ENCODE measurements at places on chromosomes 11 and 22.

DNA sequence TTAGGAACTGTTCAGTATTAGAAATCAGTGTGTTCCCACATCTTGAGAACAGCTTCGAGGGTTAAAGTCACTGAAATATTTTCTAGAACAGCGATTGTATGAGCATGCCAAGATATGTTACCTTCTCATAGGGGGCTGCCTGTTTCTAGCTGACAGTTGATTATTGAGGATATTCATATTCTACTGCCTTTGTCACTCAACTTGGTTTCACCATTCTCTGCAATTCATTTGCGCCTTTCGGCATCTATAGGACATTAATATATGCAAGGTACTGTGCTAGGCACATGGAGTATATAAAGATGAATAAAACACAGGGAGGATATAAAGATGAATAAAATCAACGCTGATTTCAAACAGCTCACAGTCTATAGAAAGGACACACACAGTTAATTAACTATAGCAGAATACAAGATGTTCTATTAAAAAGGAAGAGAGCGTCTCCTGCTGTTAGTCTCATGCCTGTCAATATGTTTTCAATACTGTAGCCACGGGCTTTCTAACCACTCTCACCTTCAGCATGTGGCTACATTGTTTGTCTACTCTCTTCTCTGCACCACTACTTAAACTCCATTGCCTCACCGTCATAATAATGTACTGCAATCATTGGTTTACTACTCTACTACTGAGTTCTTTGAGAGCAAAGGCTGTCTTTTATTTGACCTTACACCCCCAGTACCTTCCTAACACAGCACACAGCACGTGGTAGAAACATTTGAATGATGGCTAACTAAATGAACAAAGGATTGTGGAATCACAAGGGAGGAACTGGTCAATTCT lies 81.9 kb downstream of the RAB30 start:
- no peak for DNase-seq

GRCh38 chr11:14300661-14301304 lies 58.2 kb downstream of the RRAS2 start:
- DNase-seq = peak; percentile 72

DNA sequence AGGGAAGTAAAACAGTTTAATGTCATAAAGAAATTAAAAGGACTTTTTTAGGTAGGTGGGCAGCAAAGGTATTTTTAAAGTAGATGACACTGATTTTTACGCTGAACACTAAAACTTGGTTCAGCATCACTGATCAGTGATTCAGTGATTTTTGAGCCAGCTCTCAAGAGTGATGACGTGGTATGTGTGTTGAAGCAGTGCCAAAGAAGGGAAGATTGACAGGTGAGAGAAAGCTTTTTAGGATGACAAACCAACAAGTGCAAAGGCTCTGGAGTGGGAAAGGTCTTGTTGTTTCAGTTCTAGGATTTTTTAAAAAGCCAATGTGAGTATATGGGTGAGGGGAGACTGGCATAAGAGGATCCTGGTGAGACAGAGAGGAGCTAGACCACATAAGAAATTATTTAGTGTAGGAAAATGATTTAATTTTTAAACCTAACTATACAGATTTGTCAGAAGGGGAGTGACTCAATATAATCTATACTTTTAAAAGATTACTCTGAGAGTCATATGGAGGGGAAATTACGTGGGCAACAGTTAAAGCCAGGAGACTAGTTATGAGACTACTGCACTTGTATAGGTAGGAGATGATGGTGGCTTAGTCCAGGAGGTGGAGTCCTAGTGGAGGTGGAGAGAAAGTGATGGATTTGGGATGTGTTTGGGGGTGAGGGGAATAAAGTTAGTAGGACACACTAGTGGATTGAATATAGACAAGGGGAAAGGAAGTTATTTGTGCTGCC lies 17.6 kb upstream of the CALCB start:
- DNase-seq = no peak

DNA sequence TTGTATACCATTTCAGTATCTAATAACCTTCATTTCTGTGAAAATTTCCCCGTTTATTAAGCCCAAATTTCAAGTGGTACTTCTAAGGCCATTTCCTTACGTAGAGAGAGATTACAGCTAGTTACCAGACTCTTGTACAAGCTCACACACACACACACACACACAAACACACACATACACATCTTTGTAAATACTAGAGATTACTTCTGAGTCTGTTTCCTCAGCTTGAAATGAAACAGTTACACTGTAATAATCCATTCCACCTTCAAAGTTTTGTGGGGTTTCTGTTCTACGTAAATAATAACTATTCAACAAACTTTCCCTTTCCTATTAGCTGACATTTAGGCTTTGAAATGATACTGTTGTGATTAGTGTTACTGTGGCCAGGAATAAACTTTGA lies 6.2 kb downstream of the POGLUT3 start:
- DNase-seq = no peak

DNA sequence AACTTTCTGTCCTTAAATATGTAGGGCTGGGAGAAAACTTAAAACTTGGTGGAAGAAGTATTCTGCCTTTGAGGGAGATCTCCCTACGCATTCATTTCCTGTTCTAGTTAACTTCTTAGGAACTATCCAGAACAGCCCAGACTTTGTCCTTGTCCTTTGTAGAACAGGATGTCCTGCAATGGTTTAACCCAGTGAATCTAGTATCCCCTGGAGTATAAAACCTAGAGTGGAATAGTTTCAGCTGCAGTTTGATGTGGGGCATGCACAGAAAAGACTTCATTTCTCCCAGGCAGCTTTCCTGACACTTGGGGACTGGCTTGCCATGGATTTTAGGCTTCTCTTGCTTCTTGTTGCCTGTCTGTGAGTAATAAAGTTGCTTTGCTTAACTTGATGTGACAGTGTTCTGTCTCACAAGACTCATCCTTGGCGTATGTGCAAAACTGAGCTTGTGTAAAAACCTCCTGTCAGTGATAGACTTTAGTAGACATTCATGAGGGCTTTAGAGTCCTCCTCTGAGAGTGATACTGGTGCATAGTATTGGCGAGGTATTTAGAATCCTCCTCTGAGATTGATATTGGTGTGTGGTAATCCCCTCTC lies 28.2 kb downstream of the ARHGAP42 start:
- DNase-seq = no peak

GRCh38 chr11:134581966-134582769 lies 170.1 kb upstream of the B3GAT1 start:
- DNase-seq = no peak

GRCh38 chr11:115169251-115169650 lies 335.0 kb downstream of the CADM1 start:
- no peak for DNase-seq

GRCh38 chr11:129888451-129888850 lies 6.9 kb downstream of the NFRKB start:
- no peak for DNase-seq

DNA sequence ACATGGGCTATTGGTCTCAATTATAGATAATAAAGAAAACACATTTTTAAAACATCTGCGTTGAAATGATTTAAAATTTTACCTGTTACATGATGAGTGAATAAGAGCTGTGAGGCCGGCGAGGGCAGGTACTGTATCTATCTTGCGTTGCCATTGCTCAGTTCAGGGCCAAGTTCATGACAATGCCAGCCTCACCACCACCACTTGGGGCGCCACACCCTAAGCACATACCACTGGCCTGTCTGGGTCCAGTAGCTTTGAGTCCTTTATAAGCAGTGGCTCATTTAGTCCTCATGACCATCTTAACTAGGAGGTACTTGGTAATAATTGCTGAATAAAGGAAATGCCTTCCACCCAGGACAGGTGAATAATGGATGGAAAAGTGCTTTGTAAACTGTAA lies 14.5 kb upstream of the MB start:
- no peak for DNase-seq

- DNase-seq = no peak
Measured at GRCh38 chr11:75715688-75716087, 1.9 kb upstream of the MOGAT2 start.

GRCh38 chr22:45172881-45173585 lies 9.3 kb downstream of the NUP50 start:
- no peak for DNase-seq

- no peak for DNase-seq
Measured at GRCh38 chr22:24102366-24103200, 78.7 kb upstream of the SUSD2 start.

GRCh38 chr22:48890693-48891554 lies 936.7 kb downstream of the BRD1 start:
- DNase-seq = no peak

GRCh38 chr22:36760786-36761185 lies 15.1 kb downstream of the IFT27 start:
- DNase-seq = no peak

- peak; percentile 48 for DNase-seq
Measured at GRCh38 chr11:91231226-91231625, 993.4 kb upstream of the FAT3 start.

- DNase-seq = no peak
Measured at GRCh38 chr11:74677131-74677530, 54.1 kb downstream of the CHRDL2 start.

DNA sequence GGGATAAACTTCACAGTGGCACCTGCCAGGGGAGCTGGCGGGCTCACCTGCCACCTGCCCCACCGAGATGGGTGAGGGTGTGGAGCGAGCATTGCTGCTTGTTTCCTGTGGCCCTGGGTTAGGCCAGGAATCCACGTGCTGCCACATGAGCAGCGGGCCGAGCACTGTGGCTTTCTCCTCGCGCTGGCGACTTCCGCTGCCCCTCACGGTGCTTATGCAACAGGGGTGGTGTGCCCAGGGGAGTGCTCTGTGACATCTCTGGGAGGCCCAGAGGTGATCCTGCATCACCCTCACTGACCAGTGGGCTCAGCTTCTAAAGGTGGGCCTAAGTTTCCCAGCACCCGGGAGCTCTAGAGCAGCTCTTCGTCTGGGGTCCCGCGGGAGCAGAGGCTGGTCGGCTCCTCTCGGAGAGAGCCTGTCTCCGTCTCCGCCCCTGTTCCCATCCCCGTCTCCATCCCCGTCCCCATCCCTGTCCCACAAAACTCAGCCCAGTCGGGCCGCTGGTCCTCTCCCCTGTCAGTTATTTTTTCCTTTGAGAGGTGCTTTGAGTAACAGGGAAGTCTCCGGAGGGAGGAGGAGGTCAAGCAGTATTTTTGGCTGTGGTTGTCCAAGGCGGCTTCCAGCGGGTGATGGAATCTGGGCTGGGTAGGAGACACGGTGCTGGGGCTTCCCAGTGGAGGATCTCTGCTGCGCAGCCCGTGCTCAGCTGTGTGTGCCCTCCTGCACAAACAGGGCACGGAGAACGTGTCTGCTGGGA lies 42.5 kb downstream of the AP2A2 start:
- no peak for DNase-seq

DNA sequence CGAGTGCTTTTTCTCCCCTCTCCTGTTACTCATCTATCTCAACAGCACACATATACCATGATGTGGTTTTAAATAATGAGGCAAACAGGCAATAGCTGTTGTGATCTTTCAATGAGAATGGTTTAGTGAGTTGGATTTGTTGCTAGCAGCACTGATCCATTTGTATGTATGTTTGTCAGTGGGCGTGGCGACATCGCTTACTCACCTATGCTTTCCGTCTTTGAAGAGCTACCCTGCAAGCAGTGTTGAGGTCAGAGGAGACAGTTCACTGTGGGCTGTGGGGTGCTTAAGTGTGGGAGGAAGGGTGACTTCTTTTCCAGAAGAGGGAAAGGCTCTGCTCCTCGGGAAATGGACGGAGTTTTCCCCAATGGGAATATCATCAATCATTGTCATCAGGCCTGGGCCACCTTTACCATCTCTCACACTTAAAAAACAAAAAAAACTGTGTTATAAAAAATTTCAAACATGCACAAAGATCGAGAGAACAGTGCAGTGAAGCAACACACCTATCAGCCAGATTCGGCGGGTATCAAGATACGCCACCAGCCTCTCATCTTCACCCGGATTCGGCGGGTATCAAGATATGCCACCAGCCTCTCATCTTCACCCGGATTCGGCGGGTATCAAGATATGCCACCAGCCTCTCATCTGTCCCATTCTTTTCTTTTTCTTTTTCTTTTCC lies 83.8 kb downstream of the TBC1D22A start:
- DNase-seq = peak; percentile 38

DNA sequence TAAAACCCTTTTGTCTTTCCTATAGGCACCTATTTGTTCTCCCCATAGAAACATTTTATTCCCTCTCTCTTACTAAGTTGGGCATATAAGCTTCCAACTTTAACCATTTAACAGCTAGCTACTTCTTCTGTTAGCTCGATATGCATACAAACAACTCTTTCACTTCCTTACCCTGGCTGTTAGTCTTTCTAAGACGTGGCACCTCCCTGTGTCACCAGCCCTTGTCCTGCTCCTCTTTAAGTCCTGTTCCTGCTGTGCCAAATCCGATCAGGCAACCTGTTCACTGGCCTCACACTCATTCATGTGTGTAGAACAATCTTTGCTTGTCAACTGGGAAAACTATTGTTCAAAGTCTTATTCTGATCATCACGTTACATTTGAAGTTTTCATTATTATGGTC lies 1376.1 kb upstream of the TENM4 start:
- DNase-seq = no peak

DNA sequence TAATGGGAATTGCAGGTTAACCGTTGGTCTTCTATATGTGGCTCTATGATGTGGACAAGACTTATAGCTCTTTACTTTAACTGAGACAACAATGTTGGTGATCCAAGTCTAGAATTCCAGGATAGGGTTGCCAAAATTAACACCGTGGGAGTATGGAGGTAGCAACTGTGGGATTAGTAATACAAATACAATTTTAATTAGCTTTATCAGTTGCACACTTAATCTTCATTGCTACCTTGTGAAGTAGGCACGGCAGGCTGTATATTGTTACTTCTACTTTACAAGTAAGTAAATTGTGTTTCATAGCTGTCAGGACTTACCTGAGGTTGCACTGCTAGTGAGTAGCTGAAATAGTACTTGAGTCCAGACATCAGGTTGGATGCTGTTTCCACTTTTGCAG lies 21.0 kb downstream of the MTMR3 start:
- no peak for DNase-seq

GRCh38 chr11:128039140-128040021 lies 548.0 kb downstream of the ETS1 start:
- peak; percentile 94 for DNase-seq

- DNase-seq = peak; percentile 76
Measured at GRCh38 chr11:1060852-1061616, 13.6 kb upstream of the MUC2 start.

DNA sequence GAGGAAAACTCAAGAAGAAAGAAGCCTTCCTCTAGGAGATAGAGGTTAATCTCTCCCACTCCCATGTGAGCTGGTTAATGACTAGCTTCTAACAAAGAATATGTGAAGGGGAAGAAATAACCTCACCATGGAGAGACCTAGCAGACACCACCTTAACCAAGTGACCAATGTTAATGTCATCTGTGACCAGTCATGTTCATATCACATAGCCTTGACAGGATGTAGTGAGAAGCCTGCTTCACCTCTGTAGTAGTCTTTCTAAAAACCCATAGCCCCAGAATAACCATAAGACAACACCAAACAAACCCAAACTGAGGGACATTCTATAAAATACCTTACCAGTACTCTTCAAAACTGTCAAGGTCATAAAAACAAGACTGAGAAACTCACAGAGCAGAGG lies 21.5 kb upstream of the POU2AF1 start:
- no peak for DNase-seq
